ENCODE measurements at places on chromosomes 6 and 20. TPM values are rescaled to one million over a fixed set of nuclear protein-coding genes. Genes with fewer than 3 reads are reported as not detected.

Gene CTAGE9
- total RNA-seq: not detected

Gene MYB
- total RNA-seq: not detected

Gene OR2B3
- not detected for total RNA-seq

Gene ZNF391
- total RNA-seq: 0.26 TPM

Gene TLDC2
- total RNA-seq: 0.11 TPM

Gene NR2E1
- not detected for total RNA-seq

Gene SYNDIG1
- total RNA-seq: not detected

Gene SYCP2L
- total RNA-seq: not detected

Gene CGA
- not detected for total RNA-seq

Gene TMC2
- total RNA-seq: not detected

Gene ISM1
- not detected for total RNA-seq

Gene DEFB123
- not detected for total RNA-seq
